ENCODE measurements at places on chromosomes 6 and 20.

DNA sequence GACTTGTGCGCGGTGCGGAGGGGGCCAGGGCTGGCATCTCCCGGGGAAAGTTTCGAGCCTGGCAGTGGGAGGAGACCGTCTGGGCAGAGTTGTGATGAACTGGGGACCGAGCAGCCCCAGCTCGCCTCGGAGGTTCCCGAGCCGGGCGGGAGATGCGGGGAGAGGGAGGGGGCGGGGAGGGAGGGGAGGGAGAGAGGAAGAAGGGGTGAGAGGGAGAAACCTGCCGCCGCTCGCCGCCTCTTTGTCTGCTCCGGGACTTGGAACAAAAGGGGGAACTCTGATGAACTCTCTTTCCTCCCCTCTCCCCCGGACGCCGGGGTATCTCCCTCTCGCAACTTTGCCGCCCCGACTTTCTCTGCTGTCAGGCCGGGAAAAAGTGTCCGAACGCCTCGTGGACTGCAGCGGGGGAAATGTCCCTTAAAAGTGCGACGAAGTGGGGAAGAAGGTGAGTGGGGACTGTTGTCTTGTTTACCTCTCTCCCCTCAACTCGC, 72.7 kb downstream of the SOX4 start:
- DNase-seq, result peak; percentile 91

DNA sequence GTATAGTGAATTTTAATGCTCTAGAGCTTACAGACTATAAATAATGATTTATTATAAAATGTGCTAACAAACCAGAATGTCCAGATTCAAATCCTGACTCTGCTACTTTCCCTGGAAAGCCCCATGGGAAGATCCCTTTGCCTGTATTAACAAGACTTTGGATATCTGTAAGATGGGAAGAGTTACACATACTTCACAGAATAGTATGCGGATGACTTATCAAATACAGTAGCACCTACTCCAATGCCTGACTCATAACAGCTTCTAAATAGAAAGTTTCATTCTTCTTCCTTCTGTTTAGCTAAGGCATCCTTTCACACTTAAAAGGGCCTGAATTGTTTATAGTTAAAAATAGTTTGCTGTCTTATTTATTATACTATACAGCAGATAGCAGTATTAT, 166.3 kb downstream of the KCNQ5 start:
- no peak for DNase-seq

DNA sequence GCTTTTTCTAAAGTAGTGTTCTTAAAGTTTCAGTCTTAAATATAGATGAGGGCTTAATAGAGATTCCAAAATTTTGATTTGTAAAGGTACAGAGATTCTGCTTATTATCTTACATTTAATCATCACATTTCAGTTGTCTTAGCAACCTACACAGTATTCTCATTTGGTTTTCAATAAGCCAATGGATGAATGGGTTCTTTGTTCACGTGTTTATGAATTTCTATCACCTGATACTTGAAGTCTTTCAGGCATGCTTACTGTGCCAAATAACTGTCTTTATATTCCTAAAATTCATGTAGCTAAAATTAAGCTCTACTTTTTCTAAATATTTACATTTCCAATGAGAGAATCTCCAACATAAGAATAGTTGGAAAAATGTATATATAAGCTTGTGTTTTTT, 152.7 kb downstream of the EYA4 start:
- no peak for DNase-seq

GRCh38 chr6:32290886-32291450, 67.1 kb upstream of the NOTCH4 start:
- no peak for DNase-seq

GRCh38 chr6:156943816-156944215, 166.6 kb downstream of the ARID1B start:
- DNase-seq, result no peak

DNA sequence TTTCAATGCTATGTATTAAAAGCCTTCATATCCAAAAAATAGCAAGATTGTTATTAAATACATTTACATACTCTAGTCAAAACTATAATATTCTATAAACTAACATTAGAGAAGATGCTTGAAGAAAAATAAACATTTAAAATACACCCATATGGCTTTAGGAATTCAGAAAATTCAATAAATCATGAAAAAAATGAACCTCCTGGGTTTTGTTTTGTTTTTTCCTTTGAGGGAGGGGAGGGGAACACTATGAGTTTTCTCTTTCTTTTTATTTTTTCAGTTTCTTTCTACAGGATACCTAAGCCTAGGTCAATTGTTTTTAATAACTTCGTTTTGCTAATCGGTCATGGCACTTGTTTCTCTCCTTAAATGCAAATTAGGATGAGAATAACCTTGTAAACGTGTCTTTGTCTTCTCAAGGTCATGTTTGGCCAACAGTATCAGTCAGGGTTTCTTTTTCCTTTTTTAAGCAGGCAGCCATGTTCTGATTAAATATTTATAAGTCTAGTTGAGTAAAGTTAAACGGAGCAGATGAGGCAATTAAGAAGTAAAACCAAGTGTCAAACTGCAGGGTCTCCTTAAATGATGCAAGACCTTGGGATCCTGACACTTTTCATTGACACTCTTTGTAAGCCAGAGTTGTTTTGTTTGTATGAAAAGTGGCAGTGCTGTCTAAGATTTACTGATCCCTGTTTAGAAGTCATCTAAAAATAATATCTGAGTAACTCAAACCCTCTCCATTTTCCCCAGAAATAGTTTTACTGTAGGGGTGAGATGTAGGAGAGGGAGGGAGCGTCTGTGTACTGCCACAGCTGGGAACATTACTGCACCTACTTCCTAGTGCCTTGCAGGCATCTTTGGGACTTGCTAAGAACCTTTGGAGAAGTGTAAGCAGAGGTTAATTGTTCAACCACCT, 392.3 kb downstream of the PLCB1 start:
- DNase-seq, result no peak

- DNase-seq, result no peak
Measured at GRCh38 chr6:156645097-156645496, 132.1 kb upstream of the ARID1B start.

DNA sequence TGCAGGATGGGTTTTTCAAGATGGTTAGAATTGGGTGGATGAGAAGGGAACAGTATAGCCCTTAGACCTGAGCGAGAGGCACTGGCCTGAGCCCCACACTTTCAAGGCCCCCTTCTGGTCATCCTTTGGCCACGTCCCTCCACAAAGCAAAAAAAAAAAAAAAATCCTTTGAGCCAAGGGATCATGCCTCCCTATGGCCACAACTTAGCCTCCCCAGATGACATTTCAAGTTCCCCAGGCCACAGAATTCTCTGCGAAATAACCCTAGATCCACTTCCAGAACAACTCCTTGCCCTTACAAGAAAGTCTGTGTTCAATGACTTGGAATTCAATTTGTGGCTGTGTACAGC, 30.4 kb downstream of the ELOVL2 start:
- DNase-seq, result peak; percentile 20

DNA sequence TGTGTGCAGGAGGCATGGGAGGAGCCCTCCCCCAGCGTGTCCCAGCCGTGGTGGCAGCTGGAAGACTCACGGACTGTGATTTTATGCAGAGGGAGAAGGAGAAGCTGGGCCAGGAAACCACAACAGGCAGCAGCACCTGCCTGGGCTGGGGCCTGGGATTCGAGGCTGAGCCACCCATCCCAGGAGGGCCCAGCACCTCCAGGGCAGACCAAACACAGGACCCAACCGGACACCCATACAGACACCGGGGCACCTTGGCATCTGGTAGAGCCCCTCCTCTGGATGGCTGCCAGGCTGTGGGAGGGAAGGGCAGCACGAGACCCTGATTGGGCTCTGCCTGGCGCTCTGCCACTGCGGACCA, 41.7 kb upstream of the CHRNA4 start:
- DNase-seq, result no peak

DNA sequence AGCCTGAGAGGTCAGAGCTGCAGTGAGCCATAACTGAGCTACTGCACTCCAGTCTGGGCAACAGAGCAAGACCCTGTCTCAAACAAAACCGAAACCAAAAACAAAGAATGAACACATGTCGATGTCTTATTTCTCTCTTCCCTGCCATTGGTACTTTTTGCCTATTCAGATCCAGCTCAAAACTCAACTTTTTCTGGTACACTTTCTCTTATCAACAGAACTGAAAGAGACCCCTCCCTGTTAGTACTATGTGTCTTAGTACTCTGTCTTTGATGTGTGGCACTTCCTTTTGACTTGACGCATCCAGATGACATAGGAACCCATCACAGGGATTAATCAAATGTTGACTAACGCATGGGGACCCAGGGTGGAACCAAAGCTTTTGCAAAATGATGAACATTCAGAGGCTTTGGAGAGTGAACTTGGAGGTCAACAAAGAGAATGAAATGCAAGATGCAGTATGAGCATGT, 44.8 kb downstream of the AKAP12 start:
- no peak for DNase-seq

GRCh38 chr6:90425161-90425641, 128.6 kb upstream of the BACH2 start:
- DNase-seq, result no peak

GRCh38 chr6:47934023-47934422, 152.2 kb downstream of the OPN5 start:
- DNase-seq, result no peak

- no peak for DNase-seq
Measured at GRCh38 chr6:36128793-36129192, 1.5 kb upstream of the MAPK13 start.

- peak; percentile 57 for DNase-seq
Measured at GRCh38 chr20:8304124-8304816, 172.2 kb downstream of the PLCB1 start.

DNA sequence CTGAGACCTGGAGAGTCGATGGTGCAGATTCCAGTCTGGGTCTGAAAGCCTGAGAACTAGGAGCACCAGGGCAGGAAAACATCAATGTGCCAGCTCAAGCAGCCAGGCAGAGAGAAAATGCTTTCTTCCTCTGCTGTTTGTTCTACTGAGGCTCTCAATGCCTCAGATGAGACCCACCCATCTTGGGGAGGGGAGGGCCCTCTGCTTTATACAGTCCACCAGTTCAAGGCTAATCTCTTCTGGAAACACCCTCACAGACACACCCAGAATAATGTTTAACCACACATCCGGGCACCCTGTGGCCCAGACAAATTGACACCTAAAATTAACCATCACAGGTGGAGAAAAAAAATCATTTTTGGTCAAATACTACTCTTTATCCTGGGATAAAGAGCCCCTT, 89.3 kb upstream of the SLC22A23 start:
- no peak for DNase-seq

GRCh38 chr6:97073903-97074302, 149.4 kb downstream of the KLHL32 start:
- DNase-seq, result no peak

DNA sequence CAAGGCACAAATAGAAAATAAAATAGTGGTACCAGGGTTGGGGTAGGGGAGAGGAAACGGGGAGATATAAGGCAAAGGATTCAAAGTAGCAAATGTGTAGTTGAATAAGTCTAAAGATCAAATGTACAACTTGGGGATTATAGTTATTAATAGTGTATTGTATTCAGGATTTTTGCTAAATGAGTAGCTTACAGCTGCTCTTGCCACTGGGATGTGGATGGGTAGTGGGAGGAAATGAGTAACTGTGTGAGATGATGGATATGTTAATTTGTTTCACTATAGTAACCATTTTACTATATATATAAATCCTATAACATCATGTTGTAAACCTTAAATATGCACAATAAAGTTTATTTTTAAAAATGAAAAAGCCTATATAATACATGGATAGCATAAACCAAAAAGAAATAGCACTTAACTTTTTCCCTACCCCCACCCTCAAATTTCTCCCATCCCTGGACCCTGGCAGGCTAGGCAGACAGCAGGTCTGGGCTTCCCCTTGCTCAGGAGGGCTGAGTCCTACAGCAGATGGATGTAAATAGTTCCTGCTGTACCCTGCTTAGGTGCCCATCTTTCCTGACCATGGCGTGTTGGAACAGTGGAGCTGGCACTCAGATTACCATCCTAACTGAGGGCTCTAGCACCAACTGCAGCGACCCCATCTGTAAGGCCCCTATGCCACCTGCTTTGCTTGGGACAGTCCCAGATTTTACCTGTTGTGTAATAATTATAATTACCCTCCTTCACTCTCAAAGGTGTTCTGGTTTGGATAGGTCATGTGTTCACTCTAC, 28.6 kb upstream of the PBOV1 start:
- DNase-seq, result no peak

DNA sequence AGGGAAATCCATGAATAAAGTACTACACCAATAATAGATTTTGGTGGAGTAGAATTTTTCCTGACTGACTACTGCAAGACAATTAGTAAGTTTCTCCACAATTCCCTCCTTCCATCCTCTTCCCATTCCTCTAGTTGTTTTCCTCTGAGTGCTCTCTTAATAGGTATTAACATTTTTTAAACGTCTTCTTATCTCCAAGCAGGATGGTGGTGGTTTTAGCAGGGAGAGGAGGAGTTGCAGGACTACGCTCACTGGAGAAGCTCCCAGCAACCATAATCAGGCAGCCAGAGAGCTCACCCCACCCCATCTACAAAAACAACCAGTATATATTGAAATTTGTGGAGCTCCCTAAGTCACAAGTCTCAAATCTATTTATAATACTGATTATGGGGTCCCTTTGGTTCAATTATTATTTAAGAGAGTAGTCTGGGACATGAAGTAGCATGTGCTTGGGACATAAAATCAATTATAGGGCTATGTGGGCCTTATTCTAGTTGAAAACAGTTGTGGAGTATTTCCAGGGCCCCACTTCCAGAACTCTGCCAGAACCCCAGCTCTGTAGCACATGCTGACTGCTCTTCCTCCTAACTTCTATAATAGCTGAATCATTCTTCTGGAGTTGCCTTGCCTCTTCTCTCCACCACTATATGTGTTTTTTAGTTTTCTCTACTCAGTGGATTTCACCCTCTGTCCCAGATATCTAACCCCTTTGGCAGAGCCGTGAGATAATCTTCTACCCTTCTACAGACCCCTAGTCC, 49.8 kb downstream of the MYB start:
- no peak for DNase-seq

DNA sequence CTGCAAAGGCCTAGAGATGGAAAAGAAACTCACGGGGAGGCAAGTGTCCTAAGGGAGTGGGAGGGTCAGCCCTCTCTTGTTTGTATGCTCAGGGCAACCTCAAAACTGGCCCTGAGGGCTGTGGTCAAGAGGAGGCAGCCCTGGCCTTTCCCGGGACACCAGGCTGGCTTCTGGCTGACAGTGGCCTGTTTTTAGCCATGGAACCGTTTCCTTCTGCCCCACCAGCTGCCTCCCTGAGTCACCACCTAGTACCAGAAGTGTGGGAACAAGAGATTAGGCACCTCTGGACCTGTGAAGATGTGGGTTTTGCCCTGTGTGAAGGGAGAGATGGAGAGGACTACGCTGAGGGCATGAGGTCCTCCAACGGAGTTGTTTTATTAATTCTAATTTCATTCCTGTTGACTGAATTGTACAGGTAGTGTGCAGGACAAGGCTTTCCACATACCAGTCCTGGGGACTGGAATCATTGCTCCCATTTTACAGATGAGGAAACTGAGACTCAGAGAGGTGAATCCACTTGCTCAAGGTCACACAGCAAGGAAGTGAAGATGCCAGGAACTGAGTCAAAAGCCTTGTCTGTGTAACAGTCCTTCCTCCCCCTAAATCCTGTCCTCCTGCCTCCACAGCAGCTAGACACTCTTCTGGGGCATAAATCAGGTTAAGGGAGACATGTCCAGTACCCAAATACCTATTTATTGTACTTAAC, 5.5 kb downstream of the FOXS1 start:
- DNase-seq, result no peak

GRCh38 chr6:11650025-11650696, 112.6 kb downstream of the TMEM170B start:
- DNase-seq, result peak; percentile 90
